ENCODE measurements at places on chromosomes 1 and 21. TPM values are rescaled to one million over a fixed set of nuclear protein-coding genes. Genes with fewer than 3 reads are reported as not detected.

DNA sequence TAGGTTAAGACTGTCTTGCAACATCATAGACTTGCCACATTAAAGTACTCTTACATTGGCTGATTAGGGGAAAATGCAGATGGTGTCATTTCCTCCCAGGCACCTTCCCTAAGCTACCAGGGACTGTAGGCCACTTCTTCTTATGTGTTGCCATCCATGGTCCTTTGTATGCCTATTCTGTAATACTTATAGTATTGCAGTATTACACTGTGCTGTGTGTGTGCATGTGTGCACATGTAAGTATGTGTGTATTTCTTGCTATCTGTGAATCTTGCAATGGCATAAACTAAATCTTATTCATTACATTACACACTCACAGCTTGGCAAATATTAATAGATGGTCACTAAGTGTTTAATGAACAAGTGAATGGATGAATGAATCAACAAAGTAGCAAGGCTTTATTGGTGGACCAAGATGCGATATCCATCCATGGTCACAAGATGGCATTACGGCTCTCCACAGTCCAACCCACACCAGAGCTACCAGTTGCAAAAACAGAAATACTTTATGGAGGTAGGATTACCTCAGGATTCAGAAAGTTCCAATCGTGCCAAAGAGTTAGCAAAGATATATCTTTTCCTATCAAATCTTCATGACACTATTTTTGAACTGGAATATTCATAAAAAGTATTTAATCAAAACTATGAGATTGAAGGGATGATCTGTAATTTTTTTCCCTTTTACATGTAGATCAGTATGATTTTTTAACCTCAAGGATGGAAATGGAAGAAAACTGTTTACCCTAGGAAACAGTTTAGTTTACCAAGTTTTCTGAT, 160.2 kb downstream of the DENND1B start:
- no peak overlapping the region for H3K27ac ChIP-seq
- no peak overlapping the region for H3K4me3 ChIP-seq
- DNase-seq = no peak

Gene COL8A2
- 16.2 TPM for total RNA-seq

Gene SLC30A10
- not detected for total RNA-seq

Gene MPL
- 0.61 TPM for total RNA-seq

Measured in upper lobe of right lung (tissue), 1 donor.